Posterior vena cava (tissue), 2 donors: ENCODE measurements at places on chromosomes 2 and 18. TPM values are rescaled to one million over a fixed set of nuclear protein-coding genes. Genes with fewer than 3 reads are reported as not detected.
A peak's percentile ranks its signal among the peaks of the same experiment; 100 is the strongest.

DSC2 gene
- 4.2 TPM for total RNA-seq

CASP8 gene
- total RNA-seq: 11.3 TPM

PLGLB2 gene
- 1.0 TPM for total RNA-seq

STK11IP gene
- 22.4 TPM for total RNA-seq

IMP4 gene
- 60.5 TPM for total RNA-seq

UGT1A5 gene
- not detected for total RNA-seq

CD28 gene
- total RNA-seq: 6.3 TPM

PTPN2 gene
- 29.2 TPM for total RNA-seq

ANKRD29 gene
- 24.2 TPM for total RNA-seq

C1QL2 gene
- not detected for total RNA-seq

DNA sequence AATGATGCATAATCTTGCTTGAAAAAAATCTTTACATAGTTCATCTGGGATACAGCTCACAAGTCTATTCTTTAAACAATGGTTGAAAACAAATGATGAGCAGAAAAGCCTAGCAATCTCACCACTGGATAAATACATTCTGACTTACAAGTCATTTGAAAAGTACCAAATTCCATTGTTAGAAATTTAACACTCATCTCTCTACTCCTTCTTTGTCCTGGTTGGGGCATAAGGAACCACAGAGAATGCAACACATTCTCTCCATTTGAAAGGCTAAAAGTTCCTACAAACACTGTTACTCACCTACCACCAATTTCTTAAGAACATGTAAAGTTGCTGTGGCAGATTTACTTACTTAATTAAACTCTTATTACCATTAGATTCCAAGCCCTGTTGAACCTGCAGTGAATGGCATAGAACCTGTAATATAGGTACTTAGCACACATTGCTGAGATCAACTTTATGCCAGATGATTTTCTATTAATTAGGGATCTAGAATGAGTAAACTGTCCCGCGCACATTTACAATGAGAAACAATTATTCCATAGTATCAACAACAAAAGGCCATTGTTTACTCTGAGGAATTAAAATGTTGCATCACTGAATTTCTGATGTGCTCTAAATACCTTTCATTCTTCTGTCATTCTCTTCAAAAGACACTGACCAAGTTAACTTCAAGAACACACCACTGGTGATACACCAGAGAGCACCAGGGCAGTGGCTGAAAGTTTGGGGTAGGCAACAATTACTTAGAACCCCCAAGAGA lies 69.6 kb downstream of the CABYR start:
- no peak for DNase-seq

DNA sequence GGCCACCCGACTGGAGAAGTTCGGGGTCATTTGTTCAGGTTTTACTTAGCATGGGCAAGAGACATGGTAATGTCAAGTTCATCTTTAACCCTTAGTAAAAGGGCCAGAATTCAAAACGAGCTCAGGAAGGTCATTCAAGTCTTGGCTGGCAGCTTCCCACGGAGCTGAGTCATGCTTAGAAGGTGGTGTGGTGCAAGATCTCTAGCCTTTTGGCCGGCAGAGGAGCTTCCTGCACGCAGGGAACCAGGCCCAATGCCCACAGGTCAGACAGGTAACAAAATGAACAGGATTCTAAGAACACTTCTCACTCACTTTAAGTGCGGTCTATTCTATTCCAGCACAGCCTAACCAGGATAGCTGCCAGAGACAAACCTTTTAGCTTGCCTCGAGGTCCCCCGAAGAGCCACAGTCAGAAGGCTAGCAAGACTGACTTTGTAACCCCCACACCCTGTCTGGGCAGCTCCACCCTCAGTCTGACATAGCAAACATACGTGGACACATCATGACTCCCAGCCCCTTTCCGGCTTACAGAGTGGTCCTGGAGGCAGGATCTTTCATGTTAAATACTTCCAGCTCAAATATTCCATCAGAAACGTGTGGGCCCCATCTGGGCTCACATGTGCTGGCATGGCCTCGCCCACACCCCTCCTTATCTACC lies 292.7 kb downstream of the BCL11A start:
- DNase-seq: no peak

DNA sequence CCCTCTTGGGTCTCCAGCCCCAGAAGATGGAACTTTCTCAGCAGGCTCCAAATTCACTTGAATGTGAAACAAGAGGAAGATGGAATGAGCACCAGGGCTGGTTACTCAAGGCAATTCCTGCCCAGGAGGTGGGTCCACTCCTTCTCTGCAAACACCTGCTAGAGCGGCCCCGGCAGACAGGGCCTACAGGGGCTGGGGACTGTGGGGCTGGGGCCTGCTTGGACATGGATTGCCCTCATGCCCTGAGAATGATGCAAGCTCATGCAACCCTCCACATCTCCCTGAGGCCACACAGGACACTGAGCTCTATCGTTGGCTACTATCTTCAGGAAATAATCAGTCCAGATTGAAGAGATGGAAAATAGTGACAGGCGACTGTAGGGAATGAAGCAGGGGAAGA lies 39.1 kb downstream of the TFCP2L1 start:
- peak; percentile 72 for DNase-seq

DNA sequence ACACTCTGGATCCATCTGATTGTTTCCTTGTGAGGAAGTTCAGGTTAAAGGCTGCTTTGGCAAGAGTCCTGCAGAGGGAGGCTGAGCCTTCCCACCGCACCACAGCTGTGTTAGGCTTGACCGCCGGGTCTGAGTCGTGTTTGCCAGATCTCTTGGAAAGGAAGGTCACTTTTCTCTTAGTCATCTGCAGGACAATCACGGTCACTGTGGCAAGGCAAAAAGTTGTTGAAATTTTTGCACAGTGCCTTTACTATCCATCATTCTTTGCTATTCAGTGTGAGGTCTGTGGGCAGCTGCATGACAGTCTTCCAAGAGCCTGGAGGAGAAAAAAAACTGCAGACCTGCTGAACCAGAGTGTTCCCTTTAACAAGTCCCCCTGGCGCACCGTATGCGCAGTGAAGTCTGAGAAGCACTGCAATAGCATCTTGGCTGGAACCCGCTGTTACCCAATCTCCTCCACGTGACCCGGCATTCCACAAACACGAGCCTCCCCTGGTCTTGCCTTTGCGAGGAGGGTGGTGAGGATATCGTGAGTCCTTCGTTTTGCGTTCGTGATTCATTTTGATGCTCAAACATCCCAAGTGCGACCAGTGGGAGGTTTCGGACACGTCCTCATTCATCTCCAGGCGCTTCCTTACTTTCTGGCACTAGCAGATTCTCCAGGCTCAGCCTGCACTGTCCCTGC lies 23.0 kb downstream of the BIN1 start:
- peak; percentile 93 for DNase-seq

GRCh38 chr18:74190086-74190485 lies 41.8 kb downstream of the TIMM21 start:
- DNase-seq: no peak

GRCh38 chr18:58937887-58938267 lies 73.2 kb downstream of the ZNF532 start:
- DNase-seq: no peak
